ENCODE measurements at places on chromosomes 2 and 18.

- no peak for DNase-seq
Measured at GRCh38 chr2:43139501-43139900, 86.9 kb downstream of the ZFP36L2 start.

DNA sequence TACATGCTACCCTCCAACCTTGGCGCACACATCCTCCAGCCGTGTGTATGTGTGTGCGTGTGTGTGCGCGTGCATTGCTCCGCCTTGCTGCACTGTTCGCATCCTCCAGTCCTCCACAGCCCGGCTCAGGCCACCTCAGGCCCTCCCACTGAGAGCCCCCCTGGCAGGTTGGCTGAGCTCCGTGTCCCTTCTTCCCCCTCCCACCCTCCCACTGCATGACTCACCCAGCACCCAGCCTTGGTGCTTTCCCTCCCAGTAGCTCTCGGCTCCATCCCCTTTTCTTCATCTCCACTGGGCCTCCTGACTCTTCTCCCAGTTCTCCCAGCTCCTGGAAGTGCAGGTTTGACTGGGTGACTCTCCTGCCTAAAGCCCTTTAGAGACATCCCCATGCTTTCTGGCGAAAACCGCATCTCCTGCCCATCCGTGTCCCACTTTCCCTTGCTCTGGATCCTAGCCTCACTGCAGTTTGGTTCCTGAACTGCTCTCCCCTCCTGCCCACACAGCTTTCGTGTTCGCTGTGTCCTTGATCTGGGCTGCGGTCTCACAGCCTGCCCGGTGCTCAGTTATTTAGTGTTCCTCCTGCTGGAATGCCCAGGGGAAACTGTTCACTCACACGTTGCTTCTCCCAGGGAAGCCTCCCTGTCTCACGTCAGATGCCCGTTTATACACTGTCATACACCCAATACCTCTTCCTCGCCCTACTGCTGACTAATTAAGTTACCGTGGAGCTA, 4.9 kb downstream of the TMEM177 start:
- DNase-seq = no peak

- no peak for DNase-seq
Measured at GRCh38 chr2:162821718-162822117, 16.8 kb downstream of the KCNH7 start.

- DNase-seq = peak; percentile 58
Measured at GRCh38 chr2:176445956-176446355, 176.7 kb downstream of the MTX2 start.

GRCh38 chr2:187658952-187659525, 104.8 kb upstream of the TFPI start:
- DNase-seq = peak; percentile 13

DNA sequence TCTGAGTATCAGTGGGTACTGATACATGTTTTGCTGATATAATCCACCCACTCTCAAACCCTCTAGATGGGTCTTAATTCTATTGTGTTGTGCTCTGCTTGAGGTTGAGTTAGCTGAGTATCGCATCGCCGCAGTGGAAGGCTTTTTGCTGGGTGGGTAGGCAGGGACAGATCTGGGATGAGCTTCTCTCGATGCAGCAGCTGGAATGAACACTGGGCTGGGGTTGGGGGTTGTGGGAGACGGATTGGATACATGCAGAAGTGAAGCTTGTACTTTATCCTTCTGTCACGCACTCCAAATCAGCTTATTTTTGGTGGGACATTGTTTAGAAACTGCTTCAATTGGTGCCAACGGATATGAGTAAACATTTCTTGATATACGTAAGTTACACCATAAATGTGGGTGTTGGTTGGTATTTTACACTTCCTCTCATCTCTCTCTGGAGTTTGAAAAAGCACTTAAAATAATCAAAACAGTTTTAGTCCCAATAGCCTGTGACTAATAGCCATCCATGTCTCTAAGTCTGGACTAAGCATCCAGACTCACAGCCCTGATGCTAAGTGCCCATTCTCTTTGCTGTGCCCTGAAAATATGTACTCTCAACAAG, 107.1 kb downstream of the POLE4 start:
- DNase-seq = peak; percentile 20

DNA sequence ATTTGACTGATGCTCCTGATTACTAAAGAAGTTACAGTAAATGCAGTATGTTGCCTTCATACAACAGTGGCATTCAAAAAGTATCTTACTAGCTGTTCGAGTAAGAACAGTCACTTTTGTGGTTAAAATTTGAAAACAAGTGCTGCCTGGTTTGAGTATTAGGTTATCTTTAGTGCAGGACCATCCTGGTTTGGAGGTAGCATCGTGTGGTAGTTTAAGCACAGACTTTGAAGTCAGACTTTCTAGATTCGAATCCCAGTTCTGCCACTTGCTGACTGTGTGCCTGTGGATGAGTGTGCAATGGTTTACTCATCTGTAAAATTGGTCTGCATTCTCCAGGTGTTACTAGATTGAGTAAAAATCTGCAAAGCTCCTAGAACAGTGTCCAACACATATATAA, 96.8 kb downstream of the SGPP2 start:
- DNase-seq = no peak

DNA sequence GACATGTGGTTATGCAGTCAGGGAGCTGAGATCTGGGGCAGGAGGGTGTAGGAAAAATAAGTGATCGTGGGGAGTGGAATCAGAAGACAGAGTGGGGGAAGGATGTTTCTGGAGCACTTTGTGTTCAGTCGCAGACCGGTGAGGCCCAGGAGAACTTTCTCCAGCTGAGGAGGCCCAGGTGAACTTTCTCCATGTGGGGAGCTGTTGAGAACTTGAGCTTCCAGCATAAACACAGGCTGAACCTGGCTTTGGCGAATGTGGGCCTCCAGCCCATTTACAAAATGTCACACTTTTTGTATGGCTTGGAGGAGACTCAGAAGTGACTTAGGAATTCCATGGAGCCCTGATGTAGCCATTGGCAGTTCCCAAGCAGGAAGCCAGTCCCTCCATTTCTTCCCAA, 108.5 kb downstream of the VAPA start:
- DNase-seq = no peak

DNA sequence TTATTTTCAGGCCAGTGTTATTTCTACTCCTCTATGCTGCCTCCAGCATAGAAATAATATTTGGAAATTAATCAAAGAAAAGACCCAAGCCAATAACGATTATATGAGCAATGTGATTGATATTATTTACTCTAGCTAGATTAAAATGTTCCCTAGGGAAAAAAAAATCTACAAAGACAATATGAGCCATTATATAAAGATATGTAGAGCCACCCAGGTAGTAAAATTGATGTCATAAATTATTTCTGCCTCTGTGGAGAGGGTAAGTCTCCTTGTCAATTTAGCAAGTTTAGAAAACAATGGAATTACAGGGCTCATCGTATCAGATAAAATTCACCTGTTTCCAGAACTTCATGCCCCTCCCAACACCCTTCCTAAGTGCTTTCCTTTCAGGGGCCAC, 202.9 kb downstream of the RDH14 start:
- DNase-seq = no peak

GRCh38 chr2:216984937-216985336, 125.1 kb upstream of the TNP1 start:
- no peak for DNase-seq

DNA sequence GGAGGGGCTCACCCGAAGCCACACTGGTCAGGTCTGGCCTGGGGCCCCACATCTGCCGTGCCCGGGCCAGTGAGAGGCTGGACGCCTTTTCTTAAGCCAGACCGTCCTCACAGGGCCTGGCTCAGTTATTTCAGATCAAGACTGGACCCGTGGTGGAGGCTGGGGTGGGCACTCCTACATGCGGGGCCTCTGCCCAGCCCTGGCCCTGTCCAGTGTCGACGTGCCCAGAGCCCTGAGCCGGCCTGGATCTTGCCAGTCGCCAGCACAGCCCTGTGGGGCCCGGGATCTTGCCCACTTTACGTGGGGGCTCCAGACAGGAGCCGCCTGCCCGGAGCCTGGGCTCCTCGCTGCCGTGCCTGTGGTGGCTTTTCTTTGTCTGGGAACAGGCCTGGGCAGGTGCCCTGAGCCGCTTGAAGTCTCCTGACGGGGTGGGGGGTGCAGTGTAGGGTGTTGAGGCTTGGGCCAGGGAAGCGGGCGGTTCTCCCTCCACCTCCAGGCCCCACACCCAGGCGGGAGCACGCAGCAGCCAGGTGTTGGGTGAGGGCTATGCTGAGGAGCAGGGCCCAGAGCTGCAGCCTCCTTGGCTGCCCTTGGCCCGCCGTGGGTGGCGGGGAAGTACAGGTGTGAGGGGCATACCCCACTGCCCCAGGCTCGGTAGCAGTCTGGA, 6.0 kb downstream of the GPC1 start:
- DNase-seq = no peak

DNA sequence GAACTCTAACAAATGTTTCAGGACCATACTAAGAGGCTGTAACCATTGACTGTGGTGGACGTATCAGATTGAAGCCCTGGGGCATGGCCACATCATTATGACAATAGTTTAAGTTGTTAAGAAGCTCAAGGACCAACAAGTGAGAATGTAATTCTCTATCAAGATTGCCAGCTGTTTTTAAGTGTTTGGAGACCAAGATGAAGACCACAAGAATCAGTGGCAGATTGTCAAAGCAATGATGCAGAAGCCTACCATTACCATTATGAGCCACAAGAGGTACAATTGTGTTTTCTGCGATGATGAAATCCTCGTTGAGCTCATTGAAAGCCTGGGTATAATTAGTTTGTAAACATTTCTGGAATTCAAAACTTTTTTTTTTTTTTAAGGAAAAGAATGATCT, 261.1 kb upstream of the ZEB2 start:
- no peak for DNase-seq

- no peak for DNase-seq
Measured at GRCh38 chr2:156675896-156676295, 239.7 kb downstream of the GPD2 start.

- DNase-seq = no peak
Measured at GRCh38 chr2:20201671-20202070, 23.3 kb downstream of the SDC1 start.

- peak; percentile 40 for DNase-seq
Measured at GRCh38 chr2:65420712-65421431, 11.5 kb downstream of the SPRED2 start.

GRCh38 chr2:36516136-36516870, 81.7 kb downstream of the FEZ2 start:
- peak; percentile 62 for DNase-seq

DNA sequence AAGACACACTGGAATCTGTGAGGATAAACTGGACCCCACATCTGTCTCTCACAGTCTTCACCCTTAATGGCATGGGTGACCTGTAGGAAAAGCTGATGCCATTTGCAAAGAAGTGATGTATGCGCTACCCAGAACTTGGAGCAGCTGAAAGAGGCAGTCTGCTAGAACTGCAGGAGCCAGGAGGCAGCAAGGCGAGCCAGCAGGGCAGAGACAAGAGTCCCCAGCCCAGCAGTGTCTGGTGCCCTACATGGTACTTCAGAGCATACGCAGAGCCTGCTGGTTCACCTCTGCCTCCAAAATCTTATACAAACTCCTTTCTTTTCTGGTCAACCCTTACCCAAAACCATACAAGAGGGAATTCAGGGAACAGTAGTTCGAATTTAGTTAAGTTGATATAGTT, 683.1 kb upstream of the RAB6C start:
- no peak for DNase-seq

DNA sequence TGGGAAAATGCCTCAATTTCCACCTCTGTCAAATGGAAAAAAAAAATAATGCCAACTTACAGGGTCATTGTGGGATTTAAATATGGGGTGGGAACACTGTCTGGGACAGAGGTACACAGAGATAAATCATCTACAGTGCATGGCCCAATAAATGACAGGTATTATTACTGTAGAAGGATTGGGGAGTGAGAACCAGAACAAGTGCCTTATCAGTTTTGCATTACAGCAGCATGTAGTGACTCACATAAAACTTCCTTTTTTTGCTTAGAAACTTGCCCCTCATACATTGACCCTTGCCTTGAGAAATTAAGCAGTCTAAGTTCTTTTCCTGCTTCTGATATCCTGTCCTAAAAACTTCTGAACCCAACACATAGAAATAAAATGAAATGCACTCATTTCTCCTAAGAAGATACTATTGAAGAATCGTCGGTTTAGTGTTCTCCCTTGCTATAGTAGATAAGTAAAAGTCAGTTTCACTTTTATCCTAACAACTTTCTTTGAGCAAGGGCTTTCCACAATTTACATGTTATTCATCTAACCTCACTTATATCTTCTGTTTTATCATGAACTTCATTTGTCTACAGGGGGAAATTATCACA, 121.0 kb upstream of the HAAO start:
- DNase-seq = no peak

GRCh38 chr2:219916726-219917440, 289.5 kb downstream of the SLC4A3 start:
- no peak for DNase-seq

- peak; percentile 86 for DNase-seq
Measured at GRCh38 chr18:54742659-54743604, 85.3 kb upstream of the RAB27B start.

DNA sequence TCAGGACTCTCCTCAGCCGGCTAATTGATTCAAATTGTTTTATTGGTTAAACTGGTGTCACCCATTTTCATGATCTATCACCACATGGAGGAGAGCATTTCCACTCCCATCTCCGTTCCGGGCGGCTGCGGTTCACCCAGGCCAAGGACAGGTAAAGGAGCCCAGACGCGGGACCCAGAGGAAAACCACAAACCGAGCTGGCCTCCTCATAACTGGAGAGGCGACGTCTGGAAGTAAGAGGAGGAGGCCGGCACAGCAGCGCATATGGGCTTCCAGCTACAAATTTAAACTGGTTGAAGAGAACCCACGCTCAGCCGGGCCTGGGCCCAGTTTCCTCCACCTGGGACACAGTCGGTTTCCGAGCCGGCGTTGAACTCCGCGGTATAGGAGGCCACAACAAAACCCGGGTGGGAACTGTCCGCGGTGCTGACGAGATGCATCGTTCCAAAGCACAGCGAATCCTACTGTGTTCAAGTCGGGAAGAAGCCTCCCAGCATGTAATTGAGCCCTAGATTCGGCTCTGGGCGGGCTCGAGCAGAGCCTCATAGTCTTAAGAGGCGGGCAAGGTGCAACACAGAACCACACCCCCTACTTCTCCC, 3.0 kb upstream of the SKOR2 start:
- no peak for DNase-seq

DNA sequence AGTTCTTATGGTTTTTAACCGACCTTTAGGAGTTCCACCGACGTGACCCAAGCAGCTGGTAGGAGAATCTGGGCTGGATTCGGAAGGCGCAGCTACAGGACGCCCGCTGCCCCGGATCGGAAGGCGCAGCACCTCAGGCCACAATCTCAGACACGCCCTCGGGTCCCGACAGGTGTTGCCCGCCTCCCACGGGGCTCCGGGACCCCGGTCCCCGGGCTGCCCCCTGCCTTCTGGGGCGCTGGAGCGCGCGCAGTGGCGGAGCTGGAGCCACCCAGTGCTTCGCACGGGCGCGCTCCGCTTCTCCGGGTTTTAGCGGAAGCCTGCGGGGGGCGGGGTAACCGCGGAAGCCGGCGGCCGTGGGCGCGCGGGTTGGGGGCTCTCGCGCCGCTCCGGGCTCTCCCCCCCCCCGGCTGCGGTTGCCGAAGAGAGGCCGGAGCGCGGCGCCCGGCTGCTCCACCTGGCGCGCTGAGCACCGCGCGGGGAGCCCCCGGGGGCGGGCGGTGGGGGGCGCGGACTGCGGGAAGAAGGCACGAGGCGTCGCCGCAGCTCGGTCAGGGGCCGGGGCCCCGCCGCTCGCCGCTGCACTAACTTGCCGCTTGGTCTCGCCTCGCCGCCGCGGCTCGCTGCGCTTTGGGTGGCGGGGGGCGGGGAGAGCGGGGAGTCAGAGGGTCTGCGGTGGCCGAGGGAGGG, 718.8 kb downstream of the DPP10 start:
- no peak for DNase-seq

GRCh38 chr2:143452817-143453451, 323.7 kb downstream of the ARHGAP15 start:
- DNase-seq = no peak
